Mucosa of gallbladder (tissue), 1 donor: ENCODE measurements at places on chromosomes 7 and 10. TPM values are rescaled to one million over a fixed set of nuclear protein-coding genes. Genes with fewer than 3 reads are reported as not detected.

AASS gene
- 25.1 TPM for total RNA-seq

- peak; percentile 6 for DNase-seq
These were observed 6.4 kb downstream of the SFTPD start for GRCh38 chr10:79942261-79943185.

DNA sequence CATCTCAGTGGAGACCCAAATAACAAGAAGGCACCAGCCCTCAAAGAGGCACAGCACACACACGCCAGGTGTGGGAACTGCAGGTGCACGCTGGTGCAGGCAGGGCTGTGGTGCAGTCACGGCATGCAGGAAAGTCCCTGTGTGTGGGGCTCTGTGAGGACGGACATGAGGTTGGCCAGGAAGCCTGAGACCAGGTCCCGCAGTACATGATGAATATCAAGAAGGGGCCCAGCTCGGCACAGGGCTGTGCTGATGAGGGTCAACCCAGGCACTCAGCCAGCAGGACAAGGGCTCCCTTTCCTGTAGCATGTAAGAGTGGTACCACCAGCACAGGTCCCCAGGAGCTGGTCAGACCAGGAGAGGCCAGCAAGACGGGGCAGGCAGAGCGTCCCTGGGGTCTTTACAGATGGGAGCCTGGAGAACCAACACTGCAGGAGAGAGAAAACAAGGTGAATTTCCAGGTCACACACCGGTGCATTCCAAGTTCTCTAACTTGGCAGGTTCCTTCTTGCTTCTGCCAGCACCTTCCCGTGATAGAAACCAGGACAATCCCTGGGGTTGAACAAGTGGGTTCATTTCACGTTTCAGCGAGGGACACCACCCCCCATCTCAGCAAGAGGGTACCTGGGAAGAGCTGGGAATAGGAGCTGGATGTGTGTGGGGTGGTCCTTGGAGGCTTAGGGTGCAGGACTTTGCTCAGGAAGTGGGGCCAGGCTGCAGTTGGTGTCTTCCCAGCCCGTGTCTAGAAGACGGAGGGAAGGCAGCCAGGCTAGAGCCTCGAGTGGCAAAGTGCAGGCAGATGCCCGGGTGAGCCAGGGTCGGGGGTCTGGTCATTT, 244.8 kb upstream of the TCERG1L start:
- DNase-seq = no peak

DNA sequence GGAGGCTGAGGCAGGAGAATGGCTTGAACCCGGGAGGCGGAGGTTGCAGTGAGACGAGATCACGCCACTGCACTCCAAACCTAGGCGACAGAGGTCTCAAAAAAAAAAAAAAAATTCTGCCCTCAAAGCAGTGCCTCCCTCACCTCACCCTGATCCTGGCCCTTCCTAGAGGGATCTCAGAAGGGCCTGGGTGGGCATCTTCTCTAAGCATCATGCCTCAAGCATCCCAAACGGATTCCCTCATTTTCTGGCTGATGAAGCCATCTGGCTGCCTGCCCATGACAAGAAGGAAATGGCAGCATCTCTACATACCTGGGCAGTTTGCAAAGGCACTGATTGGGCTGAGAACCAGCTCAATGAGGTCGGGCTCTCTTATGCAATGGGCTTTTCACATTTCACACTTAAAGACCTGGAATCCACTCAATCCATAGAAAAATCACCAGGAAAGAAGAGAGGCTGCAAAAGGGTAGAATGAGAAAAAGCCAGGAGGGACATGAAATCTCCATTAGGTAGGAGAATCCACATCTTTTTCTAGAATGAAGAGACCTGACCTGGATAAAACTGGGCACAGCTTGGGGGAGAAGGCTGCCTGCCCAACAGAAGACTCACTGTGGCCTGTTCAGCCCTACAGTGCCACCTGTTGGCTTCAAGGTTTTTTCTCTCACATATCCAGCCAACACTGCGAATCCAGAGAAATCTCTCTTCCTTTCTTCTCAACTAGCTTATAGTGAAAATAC, 48.1 kb downstream of the PDLIM1 start:
- DNase-seq = peak; percentile 39

ATG9B gene
- 1.2 TPM for total RNA-seq

GRCh38 chr10:123429706-123430221, 236.4 kb upstream of the GPR26 start:
- DNase-seq = no peak

DNA sequence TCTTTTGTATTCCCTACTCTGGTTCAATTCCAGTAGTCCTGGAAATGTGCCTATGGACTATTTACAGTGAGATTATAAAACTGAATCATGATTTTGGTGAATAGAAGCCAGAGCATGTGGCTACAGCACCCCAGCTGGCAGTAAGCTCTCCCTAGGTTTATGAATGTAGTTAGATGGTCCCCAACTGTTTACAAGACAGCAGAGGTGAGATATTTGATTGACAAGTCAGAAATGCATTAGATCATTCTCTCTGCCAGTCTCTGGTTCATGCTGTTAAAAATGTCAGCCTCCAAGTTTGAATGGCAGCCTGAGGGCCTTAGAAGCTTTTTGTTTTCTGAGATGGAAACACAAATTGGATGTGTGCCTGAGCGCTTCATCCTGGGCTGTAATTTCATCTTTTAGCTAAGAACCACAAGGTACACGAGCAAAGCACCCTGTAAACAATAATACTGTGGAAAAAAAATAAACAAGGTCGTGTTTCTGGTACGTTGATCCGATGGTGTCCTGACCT, 85.0 kb downstream of the BTRC start:
- DNase-seq = no peak

DNA sequence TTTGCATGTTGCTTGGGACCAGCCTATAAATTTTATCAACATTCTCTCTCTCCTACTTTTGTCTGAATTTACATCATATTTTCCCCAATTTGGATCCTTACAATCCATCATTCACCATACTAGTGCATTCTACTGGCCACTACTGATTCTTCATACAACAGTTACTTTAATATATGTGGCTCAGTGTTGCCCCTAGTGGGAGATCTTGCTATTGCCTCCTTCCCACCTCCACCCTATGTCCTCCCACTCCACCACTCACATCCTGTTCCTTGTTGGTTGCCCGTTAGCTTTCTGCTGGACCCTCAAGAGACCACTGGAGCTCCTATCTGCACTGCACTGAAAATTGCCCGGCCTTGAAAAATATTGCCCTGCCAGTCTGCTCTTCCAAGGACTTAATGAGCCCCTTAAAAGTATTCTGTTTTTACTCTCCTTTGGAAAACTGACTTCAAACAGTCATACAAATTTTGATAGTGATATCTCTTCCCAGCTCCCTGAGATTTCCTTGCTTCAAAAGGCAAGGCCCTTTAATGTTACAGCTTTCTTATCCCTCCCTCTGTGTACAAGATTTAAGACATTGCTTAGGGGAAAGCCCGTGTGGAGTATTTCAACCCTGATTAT, 243.2 kb upstream of the TMEM229A start:
- no peak for DNase-seq

DNA sequence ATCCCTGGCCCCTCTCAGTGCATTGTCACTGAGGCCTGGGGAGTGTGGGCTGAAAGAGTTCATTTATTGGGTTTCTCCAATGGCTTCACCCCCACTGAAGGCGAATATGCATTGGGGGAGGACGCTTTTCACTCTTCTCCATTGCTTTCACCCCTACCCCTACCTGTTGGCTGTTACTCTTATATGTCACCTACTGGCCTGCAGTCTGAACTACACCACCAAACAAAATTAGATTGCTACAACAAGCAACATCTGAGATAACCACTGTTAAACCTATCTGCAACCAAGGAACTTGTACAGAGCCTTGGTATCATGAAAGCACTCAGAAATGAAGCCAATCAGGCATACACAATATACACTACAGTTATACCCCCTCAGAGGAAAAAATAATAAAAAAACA, 203.7 kb downstream of the REEP3 start:
- no peak for DNase-seq

- no peak for DNase-seq
These were observed 151.7 kb upstream of the PRSS1 start for GRCh38 chr7:142597547-142597946.

KAZALD1 gene
- 3.8 TPM for total RNA-seq

DNA sequence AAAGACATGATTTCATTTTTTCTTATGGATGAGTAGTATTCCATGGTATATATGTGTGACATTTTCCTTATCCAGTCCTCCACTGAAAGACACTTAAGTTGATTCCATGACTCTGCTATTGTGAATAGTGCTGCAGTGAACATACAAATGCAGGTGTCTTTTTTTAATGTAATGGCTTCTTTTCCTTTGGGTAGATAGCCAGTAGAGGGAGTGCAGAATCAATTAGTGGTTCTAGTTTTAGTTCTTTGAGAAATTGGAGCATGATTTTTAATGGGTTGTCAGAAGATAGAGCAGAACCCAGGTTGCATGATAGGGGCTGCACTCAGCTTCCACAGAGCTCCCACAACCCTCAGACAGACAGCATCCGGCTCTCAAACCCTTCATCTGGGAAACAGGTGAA, 152.9 kb upstream of the PLXDC2 start:
- DNase-seq = no peak

CFAP58 gene
- 0.12 TPM for total RNA-seq

- no peak for DNase-seq
These were observed 32.9 kb upstream of the CRYGN start for GRCh38 chr7:151472644-151473380.

ACSL5 gene
- total RNA-seq = 34.1 TPM

- DNase-seq = no peak
These were observed 97.7 kb downstream of the ARHGAP12 start for GRCh38 chr10:31830887-31831286.

DNA sequence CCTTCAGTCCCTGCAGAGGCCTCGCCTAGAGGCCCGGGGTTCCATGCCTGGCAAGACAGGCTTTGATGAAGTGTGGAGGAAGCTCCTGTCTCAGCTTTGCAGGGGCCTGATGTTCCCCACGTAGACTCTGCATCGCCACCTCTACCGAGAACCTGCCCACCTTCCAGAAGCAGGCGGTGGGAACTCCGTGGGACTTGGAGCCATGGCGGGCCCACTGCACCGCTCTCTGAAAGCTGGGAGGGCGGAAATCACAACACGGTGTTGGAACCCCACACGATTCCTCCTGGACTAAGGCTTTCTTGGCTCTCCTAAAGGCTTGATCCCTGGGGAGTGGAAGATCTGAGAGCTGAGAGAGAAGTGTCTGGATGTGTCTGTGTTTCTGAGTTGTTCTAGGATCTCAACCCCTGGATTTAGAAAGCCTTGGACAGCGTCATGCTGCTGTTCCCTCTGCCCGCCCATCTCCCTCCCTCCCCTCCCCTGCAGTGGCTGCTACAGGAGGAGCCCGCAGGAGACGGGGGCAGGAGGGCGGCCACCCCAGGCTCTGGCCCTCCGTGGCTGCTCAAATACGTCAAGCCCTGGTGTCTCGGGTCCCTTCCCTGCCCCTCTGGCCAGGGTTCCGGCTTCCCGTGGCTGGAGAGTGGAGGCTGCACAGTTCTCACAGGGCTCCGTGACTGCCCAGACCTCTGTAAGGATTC, 79.7 kb downstream of the VIPR2 start:
- DNase-seq = no peak

DYNC1I1 gene
- 2.7 TPM for total RNA-seq
